ENCODE measurements at places on chromosomes 4 and X.

- DNase-seq, result no peak
These were observed 23.2 kb downstream of the TNIP3 start for GRCh38 chr4:121140716-121141460.

GRCh38 chr4:22719218-22719617 lies 26.5 kb downstream of the GBA3 start:
- no peak for DNase-seq

DNA sequence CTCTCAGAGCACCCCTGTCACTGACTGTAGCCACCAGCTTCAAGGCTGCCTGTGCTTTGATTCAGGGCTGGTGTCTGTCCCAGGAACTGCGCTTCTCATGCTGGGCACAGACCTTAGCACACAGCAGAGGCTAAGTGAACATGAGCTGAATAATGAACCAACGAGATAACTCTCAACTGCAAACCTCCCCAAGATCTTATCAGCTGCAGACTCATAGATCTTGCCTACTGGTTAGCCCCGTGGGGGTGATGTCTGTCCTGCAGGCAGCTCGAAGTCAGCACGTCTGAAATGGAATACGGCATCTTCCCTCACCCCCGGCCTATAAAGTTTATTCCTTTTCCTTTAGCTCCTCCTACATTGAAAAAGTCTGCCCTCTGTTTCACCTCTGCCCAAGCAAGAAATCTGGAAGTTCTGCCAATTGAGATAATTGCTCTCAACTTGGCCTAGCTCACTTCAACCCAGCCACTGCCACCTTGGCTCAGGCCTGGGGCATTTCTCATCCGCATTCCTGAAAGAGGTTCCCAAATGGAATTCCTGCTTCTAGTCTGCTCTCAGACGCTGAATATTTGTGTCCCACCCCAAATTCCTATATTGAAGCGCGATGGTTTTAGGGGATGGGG lies 73.7 kb downstream of the GATB start:
- DNase-seq, result no peak

DNA sequence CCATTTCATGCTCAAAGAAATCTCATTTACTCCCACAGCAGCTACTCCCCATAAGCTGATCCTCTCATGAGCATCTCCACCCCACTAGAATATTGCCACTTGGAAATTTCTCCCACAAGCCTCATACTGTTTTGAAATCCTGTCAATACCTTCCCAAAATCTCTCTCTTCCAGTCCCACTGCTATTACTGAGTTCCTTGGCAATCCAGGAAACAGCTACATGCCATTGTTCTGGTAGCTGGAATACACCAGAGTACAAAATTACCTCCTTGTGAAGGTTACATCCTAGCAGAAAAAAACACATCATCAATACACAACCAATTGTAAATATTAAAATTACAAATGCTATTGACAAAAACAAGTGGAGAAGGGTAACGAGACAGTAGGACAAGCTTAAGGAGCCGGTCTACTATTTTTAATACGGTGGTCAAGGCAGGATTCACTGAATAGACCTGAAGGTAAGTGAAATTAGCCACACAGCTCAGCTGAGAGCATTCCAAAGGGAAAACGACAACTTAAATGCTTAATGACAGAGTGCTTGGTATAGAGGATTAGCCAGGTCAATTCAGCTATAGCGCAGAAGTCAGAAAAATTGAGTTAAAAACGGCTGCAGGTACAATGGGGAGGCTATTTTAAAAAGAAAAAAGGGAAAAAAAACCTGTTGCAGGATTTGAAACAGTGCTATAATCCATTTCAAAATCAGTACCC lies 6.4 kb downstream of the RPL9 start:
- DNase-seq, result no peak

DNA sequence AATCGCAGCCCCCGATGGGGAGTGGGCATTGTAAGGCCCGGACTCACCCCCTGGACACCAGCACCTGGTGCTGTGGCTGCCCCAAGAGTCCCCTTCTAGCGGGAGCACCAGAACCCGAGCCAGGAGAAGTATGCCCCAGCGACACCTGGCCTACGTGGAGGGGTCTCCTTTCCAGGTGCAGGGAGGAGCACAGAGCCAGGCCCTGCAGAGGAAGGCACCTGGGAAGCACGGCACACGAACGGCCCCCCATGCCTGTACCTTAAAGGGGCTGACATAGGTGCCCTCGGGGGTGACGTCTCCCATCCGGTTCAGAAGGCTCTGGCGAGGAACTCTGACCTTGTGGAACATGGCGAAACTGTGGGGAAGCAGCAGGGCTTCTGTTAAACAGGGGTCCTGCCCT lies 41.2 kb downstream of the ACOX3 start:
- DNase-seq, result no peak

- no peak for DNase-seq
These were observed 35.9 kb upstream of the ELF2 start for GRCh38 chr4:139212900-139213299.

DNA sequence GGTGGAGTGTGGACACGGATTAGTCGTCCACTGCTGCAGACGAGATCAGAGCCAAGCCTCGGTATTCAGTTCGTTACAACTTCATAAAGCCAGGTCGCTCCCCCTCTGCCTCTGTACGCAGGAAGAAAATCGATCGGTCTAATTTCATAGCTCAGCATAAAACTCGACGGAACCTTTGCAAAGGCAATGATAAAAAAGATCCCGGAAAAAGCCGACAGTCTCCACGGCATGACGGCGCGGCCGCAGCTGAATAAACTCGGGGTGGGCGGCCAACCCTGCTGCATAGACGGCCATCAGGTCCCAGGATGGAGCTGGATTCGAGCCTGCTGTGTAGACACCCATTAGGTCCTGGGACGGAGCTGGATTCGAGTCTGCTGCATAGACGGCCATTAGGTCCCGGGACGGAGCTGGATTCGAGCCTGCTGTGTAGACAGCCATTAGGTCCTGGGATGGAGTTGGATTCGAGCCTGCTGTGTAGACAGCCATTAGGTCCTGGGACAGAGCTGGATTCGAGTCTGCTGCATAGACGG lies 113.8 kb upstream of the PPP2R3B start:
- DNase-seq, result no peak

DNA sequence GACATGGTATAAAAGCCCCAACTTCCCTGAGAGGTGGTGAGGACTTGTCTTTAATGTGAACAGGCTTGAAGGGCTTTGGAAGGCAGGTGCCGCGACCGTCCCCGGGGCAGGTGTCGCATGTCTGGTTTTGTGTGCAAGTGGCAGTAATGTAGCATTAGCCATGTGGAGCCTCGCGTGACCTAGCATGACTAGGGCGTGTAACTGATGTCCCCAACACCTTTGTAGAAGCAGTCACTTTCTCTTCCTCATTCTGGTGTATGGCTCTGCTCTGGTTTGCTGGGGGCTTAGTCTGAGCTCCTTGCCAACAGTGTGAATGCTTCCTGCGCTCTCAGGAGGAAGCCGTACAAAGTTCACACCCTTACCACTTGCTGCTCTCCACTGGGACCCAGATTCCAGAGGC lies 145.7 kb downstream of the AMMECR1 start:
- no peak for DNase-seq

- no peak for DNase-seq
These were observed 20.6 kb downstream of the GAB1 start for GRCh38 chr4:143357161-143357845.

- no peak for DNase-seq
These were observed 46.9 kb upstream of the SLC25A4 start for GRCh38 chr4:185096032-185096653.

DNA sequence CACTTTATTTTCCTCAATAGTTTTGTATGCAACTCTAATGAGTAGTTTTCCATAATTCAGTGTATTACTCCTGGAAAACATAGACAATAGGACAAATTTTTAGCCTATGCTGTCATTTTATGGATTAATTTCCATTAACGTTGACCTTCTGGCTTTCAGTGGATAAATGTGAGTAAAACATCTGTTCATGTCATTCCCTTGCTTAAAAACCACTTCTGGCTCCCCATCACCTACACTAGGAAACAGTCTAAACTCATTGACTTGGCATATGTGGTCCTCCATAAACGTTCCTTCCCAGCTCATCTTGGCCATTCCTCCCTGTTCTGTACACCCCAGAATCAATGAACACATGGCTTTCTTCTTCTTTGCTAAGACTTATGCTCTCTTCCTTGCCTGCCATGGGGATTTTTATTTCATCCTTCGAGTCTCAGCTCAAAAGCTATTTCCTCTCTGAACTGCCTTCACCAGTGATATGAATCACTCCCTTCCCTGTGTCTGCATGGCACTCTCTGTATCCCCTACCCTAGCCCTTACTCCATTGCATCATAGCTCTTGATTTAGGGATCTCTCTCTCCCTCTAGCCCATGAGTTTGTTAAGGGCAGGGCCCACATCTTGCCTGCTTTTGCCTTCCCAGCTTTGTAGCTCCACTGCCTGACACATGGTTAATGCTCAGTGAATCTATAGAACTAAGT lies 34.8 kb downstream of the DOCK11 start:
- no peak for DNase-seq

- DNase-seq, result no peak
These were observed 2.9 kb downstream of the EDA start for GRCh38 chrX:69618803-69619202.

DNA sequence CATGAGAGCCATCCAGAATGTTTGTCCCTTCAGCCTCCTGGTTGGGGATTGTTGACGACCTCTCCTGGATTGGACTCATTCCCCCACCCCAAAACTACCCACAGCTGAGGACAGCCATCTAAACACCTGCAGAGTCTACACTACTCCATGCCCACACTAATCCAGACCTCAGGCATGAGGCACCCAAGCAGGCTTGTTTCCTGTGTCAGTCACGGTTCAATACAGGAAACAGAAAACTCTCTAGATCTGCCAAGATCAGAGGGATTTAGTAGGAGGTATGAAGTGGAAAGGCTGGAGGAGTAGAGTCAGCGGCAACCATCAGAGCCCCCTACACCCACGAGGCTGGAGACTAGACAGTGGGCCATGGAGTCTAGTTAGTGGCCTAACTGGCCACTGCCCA lies 37.7 kb downstream of the HAND2 start:
- DNase-seq, result no peak

- no peak for DNase-seq
These were observed 15.5 kb upstream of the DYNLT3 start for GRCh38 chrX:37862851-37863250.

GRCh38 chrX:23720117-23720677 lies 22.9 kb downstream of the ACOT9 start:
- DNase-seq, result no peak

DNA sequence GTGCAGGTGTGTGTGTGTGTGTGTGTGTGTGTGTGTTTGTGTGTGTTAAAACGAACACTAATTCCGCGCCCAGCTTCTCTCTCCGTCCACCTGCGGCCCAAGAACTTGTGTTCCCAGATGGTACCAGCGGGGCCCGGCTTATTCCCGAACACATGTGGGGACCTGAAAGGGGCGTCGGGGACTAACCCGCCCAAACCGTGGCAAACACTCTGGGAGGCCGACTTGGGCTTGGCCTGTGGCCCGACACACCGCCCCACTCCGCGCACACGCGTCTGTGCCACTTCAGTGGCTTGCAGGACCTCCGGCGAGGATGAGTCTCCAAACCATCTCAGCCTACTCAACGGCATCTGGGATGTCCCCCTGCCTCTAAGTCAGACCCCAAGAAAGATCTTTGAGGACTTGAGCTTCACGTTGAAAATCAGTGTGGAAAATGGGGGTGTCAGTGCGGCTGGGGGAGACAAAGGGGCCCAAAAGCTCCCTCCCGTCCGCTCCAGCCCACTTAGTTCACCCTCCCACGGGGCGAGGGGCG lies 790 bp upstream of the HHIP start:
- DNase-seq, result no peak

DNA sequence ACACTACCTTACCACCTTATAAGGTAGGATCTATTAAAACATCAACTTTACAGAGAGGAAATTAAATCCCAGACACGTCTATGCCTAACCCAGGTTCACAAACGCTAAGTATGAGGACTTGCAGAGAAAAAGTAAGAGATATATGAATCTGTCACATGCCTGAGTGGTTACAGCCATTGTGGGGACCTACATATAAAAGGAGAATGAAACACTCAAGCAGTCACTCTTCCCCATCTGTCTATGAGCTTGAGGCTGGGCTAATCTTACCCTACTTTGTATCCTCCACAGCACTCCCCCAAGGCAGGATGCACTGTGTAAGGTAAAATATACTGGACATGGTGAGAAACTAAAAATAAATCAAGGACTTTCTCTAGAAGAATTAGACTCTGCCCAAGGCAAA lies 339.9 kb downstream of the HNRNPD start:
- DNase-seq, result no peak

DNA sequence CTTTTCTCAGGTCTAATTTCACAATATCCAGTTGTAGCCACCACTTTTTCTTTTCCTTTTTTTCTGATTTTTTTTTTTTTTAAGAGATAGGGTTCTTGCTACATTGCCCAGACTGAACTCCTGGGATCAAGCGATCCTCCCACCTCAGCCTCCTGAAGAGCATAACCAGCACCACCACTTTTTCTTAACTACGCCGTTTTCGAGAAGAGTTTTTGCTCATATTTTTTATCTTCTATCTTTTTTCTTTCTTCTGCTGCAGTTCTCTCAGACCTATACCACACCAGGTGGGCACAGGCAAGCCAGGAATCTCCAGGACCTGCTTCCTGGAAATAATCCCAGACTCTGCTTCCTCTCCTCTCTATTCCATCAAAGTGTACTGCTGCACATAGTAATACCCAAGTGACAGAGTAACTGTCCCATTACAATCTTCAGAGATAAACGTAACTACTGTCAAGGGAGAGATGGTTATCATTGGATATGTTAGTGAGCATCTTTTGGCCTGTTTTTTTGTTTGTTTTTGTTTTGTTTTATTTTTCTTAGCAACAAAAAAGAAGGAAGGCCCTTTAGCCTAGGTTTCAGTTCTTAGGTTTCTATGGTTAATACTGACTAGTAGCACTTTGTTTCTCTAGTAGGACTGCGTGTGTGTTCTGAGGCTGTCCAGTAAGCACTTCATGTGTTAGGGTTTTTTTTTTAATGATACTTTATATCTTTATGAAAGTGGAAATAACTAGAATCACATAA lies 59.2 kb upstream of the TXK start:
- no peak for DNase-seq

GRCh38 chr4:3611778-3612177 lies 79.6 kb upstream of the LRPAP1 start:
- no peak for DNase-seq

- DNase-seq, result no peak
These were observed 45.1 kb upstream of the TSPAN7 start for GRCh38 chrX:38516196-38516774.

GRCh38 chr4:110510955-110511544 lies 35.1 kb downstream of the ENPEP start:
- DNase-seq, result no peak

- DNase-seq, result no peak
These were observed 225.9 kb upstream of the CASK start for GRCh38 chrX:42149281-42149680.

DNA sequence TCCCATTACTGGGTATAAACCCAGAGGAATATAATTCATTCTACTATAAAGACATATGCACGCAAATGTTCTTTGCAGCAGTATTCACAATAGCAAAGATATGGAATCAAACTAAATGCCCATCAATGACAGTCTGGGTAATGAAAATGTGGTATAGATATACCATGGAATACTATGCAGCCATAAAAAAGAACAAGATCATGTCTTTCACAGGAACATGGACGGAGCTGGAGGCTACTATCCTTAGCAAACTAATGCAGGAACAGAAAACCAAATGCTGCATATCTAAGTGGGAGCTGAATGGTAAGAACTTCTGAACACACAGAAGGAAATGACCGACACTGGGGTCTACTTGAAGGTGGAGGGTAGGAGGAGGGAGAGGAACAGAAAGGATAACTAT lies 42.6 kb downstream of the LNX1 start:
- DNase-seq, result no peak

- DNase-seq, result no peak
These were observed 101.8 kb downstream of the PJA1 start for GRCh38 chrX:69063486-69063885.

All from activated CD4-positive, alpha-beta T cell treated with anti-CD3 and anti-CD28 coated beads for 1 hour (primary cell).